NCI-H2107 (cell line): ENCODE measurements at places on chromosomes 2 and 18.

GRCh38 chr2:239150125-239151011 is 250.5 kb downstream of the HDAC4 start:
- no peak for DNase-seq

- no peak for DNase-seq
Measured at GRCh38 chr18:76161983-76162382, 333.1 kb downstream of the ZNF516 start.

DNA sequence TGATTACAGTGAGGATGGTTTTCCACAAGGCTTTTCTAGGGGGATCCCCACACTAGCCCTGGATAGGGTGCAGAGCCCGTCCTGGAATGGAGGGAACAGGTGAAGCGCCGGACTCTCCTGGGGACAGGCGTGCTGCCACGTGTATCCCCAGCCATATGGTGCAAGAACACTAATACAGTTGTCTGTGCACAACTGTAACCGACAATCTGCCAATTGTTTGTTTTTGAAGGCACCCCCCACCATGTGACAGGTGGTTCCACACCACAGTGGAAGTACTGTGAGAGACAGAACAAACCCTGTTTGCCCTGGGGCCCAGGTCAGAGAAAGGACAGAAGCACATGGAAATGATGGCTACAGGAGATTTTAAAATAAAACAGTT is 52.9 kb downstream of the MYCN start:
- DNase-seq = no peak

DNA sequence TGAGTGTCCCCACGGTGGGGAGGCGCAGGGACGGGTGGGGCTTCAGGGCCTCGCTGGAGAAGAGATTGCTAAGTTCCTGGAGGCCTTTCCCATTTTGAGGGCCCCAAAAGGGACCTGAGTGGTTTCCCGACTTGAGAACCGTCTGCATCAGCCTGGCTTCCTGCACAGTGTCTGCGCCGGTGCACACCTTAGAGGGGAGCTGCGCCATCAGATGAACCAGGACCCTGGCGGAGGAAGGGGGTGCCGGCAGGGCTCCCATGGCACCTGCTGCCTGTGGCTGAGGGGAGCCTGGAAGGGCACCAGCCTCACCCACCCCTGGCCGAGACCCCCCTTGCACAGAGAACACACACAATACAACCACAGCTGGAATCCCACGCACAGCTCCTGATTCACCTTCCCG is 465.1 kb upstream of the MYT1L start:
- no peak for DNase-seq

DNA sequence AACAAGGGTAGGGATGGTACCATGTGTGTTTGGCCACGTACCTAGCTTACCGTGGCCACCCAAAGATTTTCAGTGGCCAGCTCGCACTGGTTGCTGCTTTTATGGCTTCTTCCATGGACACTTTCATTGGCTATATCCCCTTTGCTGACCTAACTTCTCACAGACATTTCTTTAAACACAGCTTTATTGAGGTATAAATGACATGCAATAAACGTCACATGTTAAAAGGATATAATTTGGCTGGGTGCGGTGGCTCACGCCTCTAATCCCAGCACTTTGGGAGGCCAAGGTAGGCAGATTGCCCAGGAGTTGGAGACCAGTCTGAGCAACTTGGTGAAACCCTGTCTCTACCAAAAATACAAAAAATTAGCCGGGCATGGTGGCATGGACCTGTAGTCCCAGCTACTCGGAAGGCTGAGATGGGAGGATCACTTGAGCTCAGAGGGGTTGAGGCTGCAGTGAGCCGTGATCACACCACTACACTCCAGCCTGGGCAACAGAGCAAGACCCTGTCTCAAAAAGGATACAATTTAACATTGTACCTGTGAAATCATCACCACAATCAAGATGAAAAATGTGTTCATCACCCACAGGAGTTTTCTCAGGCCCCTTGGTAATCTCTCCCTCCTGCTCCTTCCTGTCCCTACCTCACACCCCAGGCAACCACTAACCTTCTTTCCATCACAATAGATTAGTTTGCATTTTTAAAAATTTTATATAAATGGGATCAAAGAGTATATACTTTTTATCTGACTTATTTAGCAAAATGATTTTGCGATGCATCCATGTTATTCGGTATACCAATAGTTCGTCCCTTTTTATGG is 127.8 kb upstream of the PPP1CB start:
- no peak for DNase-seq

- DNase-seq = peak; percentile 20
Measured at GRCh38 chr2:1024981-1025380, 74.3 kb downstream of the SNTG2 start.

DNA sequence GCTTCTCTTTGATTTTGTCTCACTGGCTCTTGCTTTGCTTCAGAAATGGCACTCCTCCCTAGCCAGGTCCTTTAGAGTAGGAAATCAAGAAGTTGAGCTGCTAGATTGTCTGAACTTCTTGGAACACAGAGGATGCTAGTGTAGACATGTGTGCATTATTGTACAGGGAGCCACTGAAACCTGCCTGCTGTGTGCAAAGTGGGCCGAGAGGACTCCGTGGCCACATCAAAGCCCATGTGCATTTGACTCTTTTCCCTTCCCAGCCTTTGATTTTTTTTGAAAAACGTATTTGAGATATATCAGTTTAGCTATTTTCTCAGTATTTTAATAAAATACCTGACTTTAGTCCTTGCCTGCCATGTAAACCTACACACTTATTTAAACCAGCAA is 83.1 kb downstream of the TMEM247 start:
- no peak for DNase-seq

DNA sequence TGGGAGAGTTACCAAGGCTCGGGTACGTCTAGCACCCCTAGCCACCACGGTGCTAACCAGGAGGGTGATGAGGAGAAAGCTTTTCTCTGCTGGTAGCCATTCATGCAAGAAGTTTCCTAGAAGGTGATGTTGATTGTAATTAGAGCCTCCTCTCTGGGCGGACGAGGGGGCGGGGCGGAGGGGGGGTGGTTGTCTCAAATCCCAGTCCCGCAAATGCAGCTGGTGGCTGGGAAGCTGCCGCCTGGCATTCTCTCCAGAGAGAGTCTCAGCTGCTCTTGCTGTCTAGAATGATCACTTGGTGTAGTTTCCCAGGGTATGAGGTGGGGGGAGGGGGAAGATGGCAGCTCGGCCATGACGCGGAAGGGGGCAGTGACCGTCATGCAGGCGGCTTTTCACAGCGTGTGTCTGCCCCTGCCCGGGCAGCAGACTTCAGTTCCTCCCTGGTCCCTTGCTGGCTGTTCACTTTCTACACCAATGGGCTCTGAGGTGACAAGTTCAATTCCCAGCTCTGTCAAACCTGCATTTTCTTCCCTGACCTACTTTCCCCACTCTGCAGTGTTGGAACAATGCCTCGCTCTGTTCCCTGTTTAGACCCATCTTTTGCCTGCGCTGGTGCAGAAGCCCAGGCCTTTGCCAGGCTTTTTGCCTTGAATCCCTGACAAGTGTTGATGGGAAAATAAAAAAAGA is 61.5 kb upstream of the KLF7 start:
- DNase-seq = peak; percentile 67

GRCh38 chr2:239773228-239774141 is 251.7 kb downstream of the NDUFA10 start:
- DNase-seq = no peak

DNA sequence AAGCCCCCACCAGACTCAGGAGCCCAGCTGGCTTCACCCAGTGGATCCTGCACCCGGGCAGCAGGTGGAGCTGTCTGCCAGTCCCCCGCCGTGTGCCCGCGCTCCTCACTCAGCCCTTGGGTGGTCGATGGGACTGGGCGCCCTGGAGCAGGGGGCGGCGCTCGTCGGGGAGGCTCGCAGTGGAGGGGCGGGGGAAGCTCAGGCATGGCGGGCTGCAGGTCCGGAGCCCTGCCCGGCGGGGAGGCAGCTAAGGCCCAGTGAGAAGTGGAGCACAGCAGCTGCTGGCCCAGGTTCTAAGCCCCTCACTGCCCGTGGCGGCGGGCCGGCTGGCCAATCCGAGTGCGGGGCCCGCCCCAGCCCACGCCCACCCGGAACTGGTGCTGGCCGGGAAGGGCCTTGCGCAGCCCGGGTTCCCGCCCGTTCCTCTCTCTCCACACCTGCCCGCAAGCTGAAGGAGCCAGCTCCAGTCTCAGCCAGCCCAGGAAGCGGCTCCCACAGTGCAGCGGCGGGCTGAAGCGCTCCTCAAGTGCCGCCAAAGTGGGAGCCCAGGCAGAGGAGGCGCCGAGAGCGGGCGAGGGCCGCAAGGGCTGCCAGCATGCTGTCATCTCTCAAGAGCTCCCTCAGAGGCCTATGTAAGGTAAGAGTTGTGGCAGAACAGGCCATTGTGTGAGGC is 1307.8 kb upstream of the TMEFF2 start:
- DNase-seq = no peak

DNA sequence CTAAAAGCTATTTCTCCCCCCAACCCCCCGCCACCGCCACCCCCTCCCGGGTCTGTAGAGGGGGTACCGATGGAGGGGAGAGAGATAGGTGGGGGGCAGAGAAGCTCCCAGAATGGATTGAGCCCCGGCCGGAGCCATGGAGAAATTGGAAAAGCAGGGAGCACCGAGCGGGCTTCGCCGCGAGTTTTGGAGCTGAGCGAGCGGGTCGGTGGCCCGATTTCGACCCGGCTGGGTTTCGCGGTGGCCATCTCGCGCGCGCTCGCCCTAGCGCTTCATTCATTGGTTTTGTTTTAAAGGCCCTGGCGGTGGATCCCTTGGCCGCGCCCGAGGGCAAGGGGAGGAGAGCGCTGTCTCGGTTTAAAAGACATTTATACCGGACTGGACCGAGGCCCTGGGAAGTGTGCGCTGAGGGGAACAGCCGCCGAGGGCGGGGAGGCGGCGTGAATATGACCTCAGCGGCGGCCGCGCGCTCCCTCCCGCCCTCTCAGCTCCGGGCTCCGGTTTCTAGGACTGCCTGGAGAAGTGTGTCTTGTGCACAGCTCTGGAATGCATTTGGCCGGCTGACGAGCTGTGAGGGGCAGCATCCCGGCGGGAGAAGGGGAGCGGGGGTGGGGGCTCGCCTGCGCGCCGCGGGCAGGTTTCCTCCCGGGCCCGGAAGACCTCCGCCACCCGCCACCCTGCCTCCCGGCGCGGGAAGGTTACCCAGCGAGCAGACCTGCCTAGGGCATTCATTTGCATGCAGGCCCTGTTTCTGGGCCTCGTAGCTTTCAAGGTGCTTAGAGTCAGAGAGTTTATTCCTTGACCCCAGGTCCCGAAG is 1.7 kb upstream of the SMAD7 start:
- peak; percentile 78 for DNase-seq
